NCI-H146 (cell line): ENCODE measurements at places on chromosomes 3 and 15.
A peak's percentile ranks its signal among the peaks of the same experiment; 100 is the strongest.

DNA sequence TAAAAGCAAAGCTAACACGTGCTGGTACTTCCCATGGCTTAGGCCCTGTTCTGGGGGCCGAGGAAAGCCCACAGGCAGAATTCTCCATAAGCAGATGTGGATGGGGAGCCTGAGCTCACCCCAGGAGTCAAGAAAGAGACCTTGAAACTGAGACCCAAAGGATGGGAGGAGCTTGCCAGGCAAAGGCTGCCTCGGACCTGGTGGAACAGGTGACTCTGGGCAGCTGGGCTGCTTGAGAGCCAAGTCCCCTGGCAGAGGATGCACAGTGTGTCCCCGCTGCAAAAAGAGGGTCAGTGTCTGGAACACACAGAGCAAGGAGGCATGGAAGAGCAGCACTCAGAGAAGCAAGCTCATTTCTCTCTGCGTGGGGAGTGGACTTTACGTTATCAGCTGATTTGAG, 528.7 kb downstream of the GABRG3 start:
- DNase-seq = no peak

DNA sequence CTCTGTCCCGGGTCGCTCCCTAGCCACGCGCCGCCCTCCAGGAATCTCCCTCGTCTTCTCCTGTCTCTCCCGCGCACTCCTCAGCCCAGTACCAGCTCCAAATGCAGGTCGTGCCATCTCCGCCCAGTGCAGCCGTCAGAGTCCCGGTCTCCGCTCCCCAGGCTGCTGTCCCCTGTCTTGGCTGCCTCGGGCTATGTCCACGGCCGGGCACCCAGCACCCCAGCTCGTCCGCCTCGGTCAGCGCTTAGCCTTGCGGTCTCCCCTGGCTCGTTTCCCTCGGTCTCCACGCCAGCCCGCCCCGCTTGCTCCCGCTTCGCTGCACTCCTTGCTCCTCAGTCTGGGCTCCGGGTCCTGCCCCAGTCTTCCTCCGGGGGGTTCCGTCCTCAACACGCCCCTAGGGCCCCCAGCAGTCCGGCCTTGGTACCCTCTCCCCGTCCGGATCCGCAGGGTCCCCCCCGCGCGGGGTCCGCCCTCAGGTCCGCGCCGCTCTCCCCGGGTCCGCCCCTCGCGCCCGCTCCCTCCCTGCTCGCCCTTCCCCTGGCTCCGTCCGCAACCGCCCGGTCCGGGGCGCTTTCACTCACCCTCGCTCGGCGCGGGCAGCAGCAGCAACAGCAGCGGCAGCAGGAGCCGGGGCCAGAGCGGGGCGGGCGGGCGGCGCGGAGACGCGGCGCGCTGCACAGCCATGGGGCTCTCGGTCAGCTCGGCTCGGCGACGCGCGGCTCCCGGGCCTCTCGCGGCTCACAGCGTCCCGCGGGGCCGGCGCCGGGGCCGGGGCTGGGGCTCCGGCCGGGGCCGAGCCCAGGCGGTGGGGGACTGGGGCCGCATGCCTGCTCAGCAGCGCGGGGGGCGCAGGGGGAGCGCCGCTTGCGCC, 462 bp downstream of the IGDCC3 start:
- peak; percentile 38 for DNase-seq

DNA sequence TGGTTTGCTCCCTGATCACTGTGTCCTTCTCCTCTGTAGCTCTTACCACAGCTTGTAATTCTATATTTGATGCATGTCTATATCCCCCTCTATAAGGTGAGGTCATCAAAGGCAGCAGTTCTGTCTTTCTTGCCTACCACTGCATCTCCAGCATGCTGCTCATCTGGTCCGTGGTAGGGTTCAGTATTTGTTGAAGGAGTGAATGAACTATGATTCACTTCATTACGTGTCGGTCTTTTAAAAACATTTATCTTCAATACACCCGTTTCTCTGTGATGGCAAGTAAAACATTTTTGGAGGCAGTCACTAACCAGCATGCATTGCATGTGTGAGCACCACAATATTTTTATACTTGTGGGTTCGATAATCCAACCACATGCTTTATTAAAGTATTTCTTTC, 27.6 kb downstream of the CHST14 start:
- DNase-seq = no peak

GRCh38 chr3:154122552-154122911, 1.3 kb downstream of the ARHGEF26 start:
- DNase-seq = no peak

DNA sequence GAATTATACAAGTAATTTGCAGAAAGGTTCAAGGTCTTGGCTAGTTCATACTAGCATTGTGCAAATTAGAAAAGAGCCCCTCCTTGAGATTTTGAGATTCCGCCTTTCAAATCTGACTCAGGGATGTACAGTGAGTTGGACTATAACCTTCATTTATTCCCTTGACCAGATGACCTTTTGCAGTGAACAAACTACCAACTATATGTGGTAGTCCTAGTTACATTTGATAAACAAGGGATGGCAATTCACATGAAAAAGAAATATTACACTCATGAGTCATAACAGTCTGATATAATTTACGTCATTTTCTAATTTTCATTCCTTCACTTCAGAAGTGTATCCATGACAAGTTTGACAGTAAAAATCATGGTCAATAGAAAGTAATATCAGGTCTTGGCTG, 860.4 kb downstream of the ROBO1 start:
- DNase-seq = no peak

- no peak for DNase-seq
Measured at GRCh38 chr3:158713094-158713499, 19.2 kb downstream of the RARRES1 start.

DNA sequence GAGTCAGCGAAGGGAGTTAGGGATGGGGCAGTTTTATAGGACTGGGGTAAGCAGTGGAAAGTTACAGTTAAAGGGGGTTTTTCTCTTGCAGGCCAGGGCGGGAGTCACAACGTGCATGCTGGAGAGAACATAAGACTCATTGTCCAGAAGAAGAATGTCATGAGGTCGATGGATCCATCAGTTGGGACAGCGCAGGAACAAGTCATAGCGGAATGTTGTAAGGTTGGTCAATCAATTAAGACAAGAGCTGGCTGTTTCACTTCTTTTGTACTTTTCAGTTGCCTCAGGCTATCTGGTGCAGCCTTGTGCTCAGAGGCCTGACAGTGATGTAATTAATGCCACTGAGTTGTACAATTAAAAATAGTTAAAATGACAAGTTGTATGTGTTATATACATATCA, 165.6 kb downstream of the OCA2 start:
- no peak for DNase-seq

GRCh38 chr3:134068429-134068828, 38.7 kb upstream of the SLCO2A1 start:
- DNase-seq = no peak

DNA sequence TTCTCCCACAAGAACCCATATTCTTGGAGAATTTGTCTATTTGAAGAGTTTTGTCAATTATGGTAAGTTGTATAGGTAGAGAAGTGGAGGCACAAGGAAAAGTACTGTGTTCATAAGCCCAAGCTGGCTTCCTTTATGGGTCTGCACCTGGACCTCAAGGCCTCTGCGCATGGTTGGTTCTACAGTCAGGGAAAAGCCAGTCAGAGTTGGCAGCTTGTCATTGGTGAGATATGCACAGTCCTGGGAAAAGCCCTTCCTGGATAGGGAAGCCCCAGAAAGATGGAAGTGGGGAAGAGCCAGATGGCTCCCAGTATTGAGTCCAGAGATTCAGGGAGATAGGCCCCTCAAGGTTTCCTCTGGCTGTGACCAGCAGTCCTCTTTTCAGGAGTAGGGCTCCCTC, 15.8 kb downstream of the BOC start:
- DNase-seq = no peak

DNA sequence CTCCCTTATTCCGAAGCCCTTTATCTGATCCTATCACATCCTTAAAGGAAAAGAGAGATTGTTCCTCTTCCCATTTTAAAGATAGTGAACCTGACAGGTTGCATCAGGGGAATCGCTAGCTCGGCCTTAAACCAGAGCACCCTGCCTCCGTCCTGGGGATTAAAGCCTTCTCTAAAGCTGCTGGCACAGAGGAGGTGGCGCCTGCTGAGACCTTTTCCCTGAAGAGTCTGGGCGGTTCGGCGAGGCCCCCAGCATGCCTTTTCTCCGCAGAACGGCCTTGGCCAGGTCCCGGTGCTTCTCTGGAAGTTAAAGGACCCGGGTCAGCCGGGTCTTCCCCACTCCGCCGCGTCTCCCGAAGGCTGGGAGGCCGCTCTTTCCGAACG, 593 bp downstream of the FAM219B start:
- DNase-seq = no peak

- no peak for DNase-seq
Measured at GRCh38 chr3:74617776-74618175, 3.3 kb upstream of the CNTN3 start.

DNA sequence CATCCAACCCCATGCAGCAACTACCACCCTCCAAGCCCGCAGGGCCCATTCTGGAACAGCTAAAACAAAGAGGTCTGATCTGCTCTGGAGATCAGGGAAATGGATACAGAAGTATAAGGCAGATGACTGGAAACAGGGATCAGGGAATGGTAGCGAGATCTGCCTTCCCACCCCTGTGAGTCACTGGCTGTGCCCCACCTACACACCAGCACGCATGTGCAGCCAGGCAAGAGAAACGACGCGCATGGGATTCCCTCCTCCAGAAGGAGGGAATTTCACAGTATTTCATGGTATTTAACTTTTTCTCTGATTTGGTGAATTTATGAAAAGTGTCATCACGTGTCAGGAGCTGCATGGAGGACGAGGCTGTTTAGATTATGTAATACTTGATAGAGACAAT, 116.7 kb downstream of the ARRDC4 start:
- no peak for DNase-seq

DNA sequence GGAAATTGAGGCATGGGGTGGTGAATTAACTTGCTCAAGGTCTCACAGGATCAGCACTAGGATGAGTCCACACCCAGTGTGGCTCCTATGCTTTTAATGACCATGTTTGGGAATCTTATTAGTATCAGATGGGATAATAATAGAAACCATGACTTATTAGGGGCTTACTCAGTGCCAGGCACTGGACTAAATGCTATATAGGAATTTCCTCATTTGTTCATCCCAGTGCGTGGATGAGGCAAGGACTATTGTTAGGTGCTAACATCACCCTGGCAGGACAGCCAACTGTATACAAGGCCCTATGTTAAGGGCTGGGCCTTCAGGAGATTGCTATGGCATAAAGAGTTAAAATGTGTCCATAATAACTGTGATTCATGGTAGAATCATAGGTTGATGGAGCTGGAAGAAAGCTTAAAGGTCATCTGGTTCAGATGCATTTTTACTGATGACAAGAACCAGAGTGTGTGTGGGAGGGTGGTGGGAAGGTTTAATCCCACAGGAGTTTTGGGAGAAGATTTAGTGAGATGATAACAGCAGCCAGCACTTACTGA, 4.7 kb upstream of the FEM1B start:
- no peak for DNase-seq

DNA sequence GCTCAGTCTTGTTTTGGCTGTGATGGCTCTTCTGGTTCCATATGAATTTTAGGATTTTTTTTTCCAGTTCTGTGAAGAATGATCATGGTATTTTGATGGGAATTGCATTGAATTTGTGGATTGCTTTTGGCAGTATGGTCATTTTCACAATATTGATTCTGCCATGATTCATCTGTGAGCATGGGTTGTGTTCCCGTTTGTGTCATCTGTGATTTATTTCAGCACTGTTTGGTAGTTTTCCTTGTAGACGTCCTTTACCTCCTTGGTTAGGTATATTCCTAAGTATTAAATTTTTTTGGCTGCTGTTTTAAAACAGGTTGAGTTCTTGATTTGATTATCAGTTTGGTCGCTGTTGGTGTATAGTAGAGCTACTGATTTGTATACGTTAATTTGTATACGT, 18.5 kb downstream of the TCF12 start:
- no peak for DNase-seq

- DNase-seq = no peak
Measured at GRCh38 chr3:126021702-126022101, 52.7 kb downstream of the ROPN1B start.

- DNase-seq = no peak
Measured at GRCh38 chr3:59117396-59117795, 67.6 kb upstream of the CFAP20DC start.

GRCh38 chr3:157713101-157713500, 209.9 kb upstream of the VEPH1 start:
- DNase-seq = no peak

DNA sequence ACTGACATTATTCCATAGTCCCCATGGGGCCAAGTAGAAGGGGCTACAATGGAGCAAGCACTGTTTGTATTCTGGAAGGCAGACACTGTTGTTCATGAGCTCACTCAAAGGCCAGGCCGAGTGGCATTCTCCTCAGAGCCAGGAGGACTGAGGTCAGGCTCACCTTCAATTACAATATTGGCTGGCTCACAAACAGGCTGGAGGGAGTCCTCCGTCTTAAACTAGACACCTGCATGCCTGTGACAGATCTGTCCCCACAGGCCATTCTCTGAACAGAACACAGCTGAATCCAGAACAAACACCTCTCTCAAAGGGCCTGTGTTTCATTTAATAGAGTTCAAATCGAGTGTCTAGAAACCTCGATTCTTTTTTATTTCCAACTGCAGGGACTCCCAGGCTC, 347.4 kb upstream of the PPP2R3A start:
- DNase-seq = peak; percentile 72

DNA sequence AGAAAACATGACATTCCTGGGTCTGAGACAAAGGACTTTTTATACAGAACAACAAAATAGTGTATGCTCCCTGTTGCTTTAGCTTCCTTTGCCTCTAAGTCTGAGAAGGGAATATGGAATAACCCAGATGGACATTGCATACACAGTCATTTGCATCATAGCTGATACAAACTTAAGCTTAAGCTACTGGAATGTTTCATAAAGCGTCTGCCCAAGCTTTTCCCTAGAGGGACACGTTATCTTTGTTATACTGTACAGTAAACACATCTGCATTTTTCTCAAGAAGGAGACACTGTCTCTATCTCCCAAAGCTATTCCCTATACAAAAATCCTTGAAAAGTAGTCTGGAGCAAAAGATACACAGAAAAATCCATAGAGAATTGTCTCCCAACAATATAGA, 775.0 kb downstream of the DIPK2A start:
- no peak for DNase-seq

DNA sequence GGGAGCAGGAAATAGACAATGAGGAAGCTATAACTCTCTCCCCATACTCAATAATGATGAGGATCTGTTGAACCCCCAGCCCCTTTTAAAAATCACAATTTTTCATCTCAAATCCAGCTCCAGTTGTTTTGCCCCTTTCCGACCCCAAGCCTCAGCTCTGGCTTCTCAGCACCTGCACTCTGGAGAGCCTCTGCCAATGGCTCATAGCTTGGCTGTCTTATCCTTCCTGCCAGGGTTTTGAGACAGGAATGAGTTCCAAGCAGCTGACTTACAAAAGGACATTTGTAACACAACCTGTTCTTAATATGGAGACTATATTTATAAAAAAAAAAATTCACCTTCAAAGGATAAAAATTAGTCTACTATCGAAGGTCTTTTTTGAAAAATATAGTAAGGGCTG, 105.9 kb upstream of the NEDD4 start:
- DNase-seq = no peak
